ENCODE measurements at places on chromosomes 11 and 22.

DNA sequence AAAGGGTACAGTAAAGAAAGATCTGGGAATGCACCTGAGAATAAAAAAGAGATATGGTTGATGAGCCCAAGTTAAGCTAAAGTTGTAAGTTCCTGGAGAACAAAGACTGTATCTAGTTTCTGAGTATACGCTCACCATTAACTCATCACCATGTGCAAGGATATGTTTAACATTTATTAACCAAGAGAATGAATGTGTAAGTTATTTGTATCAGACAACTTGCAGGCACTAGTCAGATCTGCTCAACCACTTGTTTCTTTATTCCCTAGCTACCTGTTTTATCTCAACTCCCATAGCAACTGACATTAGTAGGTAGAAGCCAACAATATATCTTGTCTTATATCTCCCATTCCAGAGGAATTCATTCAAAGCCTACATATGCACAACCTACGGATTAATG is 74.9 kb upstream of the KCNA4 start:
- no peak for DNase-seq

DNA sequence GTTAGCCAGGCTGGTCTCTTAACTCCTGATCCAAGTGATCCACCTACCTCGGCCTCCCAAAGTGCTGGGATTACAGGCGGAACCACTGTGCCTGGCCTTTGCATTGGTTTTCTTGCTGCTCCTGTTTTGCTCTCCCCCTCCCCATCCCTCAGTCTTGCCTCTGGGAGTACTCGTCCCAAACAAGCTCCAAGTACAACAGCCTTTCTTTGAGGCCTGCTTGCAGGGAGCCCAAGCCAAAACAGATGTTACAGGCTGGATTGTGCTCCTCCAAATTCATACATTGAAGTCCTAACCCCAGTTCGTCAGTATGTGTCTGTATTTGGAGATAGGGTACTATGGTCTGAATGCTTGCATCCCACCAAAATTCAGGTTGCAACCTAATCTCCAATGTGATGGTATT is 8.6 kb downstream of the IGLL1 start:
- no peak for DNase-seq

DNA sequence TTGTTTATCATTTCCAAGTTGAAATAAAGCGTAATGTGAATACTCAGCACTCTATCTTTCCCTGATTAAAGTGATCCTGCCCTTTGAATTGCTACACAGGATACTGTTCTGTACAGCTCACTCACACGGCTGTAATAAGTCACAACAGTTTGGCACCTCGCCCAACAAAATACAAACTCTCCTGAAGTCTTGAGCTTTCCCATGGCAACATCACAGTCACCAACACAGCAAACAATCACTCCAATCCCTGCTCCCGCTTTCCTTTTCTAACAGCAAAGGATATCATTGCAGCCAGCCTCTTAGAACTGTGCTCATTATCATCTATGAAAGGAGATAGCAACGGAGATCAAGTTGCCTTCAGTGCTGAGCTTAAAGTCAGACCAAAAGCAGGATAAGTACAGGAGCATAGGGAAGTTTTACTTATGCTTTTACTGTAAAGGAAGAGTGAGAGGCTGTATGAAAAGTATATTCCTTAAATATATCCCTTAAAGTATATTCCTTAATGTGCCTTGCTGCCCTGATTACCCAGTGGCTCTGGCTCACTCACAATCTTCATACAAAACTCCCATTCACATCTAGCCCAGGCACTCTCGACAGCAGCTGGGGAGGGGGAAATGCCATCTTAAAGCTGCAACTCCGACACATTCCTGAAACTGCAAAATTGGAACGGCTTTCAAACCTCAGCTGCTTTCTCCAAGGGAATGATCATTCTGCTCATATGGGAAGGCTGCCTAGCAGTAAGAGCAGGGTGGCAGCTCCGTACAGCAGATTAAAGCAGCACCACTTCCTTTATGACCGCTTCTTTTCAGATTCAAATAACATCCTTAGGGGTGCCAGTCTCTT is 35.8 kb downstream of the MAML2 start:
- no peak for DNase-seq

DNA sequence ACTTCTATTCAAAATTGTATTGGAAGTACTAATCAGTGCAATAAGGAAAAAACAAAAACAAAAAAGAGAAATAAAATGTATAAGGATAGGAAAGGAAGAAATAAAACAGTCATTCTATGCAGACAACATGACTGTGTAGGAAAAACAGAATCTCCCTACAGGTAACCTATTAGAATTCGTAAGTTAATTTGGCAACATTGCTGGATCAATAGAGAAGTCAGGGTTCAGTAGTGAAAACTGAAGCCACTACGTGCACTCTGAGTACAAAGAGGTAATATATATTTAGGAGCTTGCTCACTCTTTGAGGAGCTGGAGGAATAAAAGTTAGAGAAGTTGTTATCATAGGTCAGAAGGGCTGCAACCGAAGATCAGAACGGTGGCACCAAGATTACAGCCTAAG is 84.0 kb upstream of the BMAL1 start:
- no peak for DNase-seq

DNA sequence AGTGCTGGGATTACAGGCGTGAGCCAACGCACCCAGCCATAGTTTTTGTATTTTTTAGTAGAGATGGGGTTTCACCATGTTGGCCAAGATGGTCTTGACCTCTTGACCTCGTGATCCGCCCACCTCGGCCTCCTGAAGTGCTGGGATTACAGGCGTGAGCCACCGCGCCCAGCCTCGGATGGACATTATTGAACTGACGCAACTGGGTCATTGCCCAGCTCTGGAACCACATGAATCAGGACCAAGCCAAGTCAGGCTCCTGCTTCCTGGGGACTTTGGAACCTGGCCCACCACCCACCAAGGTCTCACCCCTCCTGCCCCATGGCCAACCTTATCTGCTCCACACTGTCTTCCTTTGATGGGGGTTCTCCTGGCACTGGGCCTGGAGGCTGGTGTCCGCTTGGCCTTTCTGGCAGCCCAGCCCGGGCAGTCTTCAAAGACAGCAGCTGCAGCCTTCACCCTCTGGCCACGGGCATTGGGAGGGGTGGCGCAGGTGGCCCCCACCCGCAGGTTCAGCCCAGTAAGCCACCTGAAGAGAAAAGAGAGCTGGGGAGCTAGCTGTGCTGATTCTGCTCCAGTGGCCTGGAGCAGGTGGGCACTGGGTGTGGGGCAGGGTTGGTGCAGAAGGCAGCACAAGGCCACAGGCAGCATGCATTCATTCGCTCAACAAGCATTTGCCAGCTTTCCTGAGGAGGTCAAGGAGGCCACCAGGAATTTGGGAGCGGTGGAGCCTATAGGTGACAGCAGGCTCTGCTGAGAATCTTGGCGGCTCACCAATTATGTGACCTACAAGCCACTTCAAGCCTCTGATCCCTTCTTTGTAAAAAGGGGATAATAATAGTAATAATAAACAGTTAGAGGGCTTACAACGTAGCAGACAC is 5.7 kb downstream of the CHADL start:
- DNase-seq: no peak

GRCh38 chr11:62770778-62771143 is 435 bp upstream of the TAF6L start:
- no peak for DNase-seq

DNA sequence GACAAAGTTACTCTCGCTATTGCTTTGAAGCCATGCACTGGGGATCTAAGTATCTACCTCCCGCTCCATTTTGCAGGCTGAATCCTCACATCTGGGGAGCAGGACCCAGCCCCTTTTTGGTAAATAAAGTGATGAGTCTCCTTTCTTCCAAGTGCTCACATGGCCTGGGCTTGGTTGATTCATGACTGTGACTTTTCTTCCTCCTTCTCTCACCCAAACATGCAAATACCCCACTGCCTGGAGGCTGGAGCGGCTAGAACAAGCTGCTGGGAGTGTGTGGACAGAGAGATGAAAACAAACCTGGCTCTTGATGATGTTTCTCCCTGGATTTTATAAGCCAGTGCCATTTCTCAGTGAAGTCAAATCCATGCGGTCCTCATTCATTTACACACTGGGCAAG is 72.7 kb downstream of the TRIM29 start:
- no peak for DNase-seq

- peak; percentile 64 for DNase-seq
Observed at GRCh38 chr11:67356864-67357561, 3.7 kb upstream of the POLD4 start.

DNA sequence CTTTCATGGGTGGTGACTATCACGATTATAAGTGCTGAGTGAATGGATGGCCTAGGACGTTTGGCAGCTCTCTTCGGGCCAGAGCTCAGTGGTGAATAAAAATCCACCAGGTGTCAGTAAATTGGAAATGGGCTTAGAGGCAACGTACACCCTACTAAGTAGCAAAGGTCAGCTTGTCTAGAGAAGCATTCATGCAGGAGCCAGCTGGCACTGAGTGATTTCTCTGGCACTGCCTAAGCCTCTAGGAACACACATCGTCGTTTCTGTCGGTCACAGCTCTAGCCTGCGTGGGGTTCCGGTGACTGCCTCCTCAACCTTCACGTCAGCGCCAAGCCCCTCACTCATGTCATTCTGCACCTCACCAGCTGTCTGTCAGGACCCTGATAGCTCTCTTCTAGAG is 192.4 kb upstream of the NTM start:
- DNase-seq: no peak

DNA sequence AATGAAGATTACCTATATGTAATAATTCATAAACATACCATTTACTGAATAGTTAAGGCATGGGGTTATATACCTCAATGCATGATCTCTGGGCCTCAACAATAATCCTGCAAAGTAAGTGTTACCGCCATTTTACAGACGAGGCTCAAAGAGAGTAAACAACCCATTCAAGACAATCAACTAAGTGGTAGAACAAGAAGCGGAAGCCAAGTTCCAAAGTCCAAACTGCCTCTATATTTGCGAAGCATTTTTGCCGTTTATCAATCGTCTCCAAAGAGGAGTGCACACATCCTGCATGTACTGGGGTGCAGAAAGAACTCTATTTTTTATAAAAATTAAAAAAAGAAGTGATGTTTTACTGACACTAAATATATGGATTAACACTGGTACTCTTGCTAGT is 27.5 kb upstream of the P4HA3 start:
- DNase-seq: no peak

- DNase-seq: no peak
Observed at GRCh38 chr11:64150481-64151239, 15.3 kb downstream of the MACROD1 start.

- DNase-seq: peak; percentile 17
Observed at GRCh38 chr22:30606455-30607299, at the start of gene TCN2. TSS of gene TCN2 (plus strand) at chr22:30607174. CDS start at chr22:30607332, 158 bp downstream.

DNA sequence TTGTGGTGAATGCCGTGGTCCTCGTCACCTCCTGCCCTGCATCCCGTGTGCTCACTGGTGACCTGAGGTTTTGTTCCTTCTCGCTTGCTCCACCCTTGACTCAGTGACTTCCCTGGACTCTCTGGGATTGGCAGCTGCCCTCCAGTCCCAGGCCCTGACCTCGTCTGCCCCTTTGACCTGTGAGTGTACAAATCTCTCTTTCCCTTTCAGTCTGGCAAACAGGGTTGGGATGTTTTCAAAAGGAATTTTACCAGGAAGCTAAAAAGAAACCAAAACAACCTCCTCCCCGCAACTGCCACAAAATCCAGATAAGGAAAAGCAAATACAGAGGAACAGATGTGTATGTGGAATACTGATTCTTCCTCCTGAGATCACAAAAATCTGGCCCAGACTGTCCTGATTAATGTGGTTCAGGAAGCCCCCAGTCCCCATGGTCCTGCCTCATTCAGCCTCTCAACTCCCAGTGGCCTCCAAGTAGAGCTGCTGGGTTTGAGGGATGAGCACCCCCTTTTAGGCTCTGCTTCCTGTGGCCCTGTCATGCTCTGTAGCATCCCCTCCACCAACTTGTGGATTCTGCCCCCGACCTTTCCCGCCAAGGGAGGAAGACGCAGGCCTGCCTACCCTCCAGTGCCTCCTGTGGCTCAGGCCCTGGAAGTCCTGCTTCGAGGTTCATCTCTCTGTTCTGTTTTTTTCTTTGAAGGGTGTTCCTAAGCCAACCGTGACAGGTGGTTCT is 15.2 kb downstream of the ROBO4 start:
- no peak for DNase-seq

- no peak for DNase-seq
Observed at GRCh38 chr11:12531681-12532080, 142.5 kb upstream of the TEAD1 start.

DNA sequence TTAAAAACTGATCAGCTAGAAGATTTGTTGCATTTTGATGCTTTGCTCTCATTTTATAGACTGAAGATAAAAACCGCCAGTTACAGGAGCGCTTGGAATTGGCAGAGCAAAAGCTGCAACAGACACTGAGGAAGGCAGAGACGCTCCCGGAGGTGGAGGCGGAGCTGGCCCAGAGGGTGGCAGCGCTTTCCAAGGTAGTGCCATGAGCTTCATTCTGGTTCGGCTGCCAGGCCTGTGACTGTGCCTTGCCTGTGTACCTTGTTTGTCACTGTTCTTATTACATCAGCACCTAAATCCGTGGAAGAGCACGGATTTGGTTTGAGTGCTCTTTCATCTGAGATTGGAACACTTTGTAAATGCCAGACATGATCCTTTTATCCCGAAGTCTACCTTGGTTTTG is 61.4 kb downstream of the PPFIA1 start:
- no peak for DNase-seq

- no peak for DNase-seq
Observed at GRCh38 chr11:69941546-69942332, 122.5 kb upstream of the FGF3 start.

DNA sequence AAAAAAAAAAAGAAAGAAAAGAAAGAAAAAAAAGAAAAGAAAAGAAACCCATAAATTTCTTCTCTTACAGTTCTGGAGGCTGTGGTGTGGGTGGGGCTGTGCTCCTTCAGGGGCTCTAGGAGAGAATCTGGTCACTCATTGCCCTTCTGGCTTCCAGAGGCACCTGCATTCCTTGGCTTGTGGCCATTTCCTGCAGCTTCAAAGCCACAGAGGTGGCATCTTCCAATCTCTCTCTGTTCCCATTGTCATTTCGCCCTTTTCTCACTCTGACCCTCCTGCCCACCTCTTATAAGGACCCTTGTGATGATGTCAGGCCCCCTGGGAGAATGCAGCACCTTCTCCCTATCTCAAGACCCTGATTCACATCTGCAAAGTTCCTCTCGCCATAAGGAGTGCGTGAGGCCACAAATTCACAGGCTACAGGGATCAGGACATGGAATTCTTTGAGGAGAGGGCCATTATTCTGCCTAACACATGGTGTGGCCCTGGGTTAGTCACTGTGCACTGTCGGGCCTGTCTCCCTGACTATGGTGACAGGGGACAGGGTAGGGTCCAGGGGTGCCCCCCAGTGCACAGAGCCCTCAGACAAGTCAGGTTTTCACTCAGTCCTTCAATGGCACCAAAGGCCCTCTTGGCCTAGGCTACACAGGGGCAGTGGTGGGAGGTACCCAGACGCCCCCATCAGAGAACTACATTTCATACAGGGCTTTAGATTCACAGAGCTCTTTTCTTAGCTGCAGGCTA is 38.6 kb upstream of the PRR5 start:
- no peak for DNase-seq

GRCh38 chr22:33817512-33818127 is 102.7 kb downstream of the LARGE1 start:
- DNase-seq: no peak

GRCh38 chr11:76443268-76443980 is 1.4 kb upstream of the EMSY start:
- no peak for DNase-seq
